ENCODE measurements at places on chromosomes 2 and 18.

GRCh38 chr2:41326851-41327250 lies 721.0 kb upstream of the PKDCC start:
- DNase-seq, result no peak

GRCh38 chr2:2872713-2873449 lies 504.7 kb downstream of the EIPR1 start:
- DNase-seq, result no peak

GRCh38 chr18:74784752-74785151 lies 187.1 kb downstream of the ZNF407 start:
- no peak for DNase-seq

- DNase-seq, result no peak
These were observed 286.2 kb upstream of the TRIB2 start for GRCh38 chr2:12430407-12431133.

- no peak for DNase-seq
These were observed 7.7 kb upstream of the SP140L start for GRCh38 chr2:230319211-230319862.

GRCh38 chr2:3149441-3150217 lies 228.0 kb downstream of the EIPR1 start:
- DNase-seq, result no peak

- no peak for DNase-seq
These were observed 211.0 kb upstream of the NT5C1B start for GRCh38 chr2:18800240-18800971.

GRCh38 chr2:233245406-233245805 lies 6.1 kb upstream of the ATG16L1 start:
- DNase-seq, result no peak

DNA sequence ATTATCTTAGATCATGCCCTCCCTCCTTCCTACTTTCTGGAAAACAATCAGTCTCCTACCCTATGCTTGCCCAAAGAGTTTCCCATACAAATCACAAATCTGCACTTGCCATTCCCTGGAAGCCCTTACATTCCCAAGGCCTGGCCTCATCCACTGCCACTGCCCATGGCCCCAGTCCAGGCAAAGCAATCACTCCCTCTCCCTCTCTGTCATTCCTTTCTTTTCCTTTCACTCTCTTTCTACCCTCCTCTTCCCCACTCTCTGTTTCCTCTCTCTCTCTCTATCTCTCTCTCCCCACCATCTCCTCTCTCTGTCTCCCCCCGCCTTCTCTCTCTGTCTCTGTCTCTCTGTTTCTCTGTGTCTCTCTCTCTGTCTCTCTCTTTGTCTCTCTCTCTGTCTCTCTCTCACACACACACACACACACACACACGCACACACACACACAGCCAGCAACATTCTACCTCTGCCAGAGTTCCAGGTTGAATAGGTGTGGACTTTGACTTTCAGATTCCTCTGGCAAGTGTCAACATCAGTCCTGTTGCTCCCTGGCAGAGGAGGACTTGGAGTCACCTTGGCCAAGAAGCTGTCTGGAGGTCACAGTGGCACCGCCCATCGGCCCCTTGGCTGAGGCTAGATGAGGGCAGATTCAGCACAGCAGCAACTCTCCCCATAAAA lies 43.7 kb upstream of the NAT8 start:
- DNase-seq, result no peak

- no peak for DNase-seq
These were observed 152.6 kb upstream of the RND3 start for GRCh38 chr2:150640039-150640438.

DNA sequence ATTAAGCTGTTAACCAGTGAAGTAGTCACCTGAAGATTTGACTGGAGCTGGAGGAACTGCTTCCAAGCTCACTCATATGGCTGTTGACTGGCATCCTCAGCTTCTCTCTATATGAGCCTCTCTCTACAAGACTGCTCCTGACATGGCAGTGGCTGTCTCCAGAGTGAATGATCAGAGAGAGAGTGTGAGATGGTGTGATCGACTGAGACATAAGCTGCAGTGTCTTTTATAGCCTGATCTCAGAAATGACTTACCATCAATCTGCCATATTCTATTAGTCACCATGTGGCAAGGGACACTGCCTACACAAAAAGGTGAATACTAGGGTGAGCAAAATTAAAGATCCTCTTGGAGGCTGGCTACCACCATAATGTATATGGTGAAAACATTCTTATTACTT lies 7.8 kb upstream of the RBMS1 start:
- no peak for DNase-seq

GRCh38 chr2:212745359-212745758 lies 206.8 kb upstream of the ERBB4 start:
- DNase-seq, result no peak

DNA sequence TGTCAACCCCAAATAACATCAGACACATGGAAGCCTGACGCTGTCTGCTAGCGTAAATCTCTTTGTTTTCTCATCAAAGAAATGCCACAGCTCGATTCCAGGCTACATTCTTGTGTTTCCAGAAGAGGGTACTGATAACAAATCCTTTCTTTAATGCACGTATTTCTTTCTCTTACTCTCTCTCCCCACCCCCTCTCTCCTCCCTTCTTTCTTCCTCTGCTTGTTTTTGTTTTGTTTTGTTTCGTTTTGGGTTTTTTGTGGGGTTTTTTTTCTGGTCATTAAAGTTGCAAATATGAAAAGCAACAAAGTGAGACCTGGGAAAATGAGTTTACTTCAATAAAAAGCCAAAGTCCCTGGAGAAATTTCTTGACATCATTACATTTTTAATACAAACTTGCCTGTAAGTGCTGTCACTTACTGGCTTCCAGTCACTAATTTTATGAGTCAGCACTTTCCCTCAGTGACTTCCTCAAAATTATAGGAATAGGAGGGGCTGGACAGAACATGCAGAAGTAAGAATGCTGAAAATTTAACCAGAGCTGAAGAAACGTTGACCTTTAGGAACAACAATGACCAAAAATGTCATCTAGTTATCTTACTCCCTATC lies 106.7 kb upstream of the NABP1 start:
- DNase-seq, result no peak

DNA sequence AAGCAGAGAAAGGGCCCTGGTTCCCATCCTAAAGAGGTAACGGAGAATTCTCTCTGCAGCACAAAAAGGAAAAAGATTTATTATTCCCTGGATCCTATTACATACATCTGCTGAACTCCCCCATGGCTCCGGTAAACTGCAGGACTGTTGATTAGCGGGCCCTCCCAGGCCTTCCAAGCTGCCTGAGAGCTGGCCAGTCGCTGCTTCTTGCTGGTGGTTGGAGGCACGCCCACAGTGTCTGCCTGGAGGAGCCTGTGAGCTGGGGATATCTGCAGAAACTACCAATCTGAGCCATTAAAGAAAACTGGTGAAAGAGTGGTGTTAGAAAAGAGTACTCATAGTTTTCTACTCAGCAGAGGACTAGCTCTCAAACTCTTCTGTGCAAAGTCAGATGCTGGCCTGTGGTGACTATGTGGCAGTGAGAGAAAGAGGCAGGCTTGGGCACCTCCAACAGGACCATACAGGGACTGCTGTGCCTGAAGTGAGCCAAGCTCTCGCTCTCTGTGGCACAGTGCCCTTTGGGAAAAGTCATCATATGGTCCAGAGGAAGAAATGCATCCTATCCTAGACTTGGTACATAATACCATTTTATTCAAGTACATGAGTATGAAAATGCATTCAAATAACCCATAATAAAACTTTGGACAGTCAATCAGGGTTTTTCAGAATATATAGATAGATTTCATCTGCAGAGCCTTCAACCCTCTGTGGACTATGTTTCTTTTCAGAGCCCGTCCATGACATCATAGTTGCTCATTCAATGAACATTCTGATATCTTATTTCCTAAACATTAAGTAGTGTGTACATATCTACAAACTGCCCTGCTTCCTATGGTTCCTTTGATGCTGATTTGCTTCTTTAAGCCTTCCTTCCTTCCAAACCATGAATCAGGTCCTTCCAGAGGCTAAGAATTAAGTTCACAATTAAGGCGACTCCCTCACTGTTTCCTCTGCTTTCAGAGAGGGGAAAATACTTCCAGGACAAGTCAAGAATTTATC lies 242.0 kb upstream of the LYPD1 start:
- DNase-seq, result no peak

DNA sequence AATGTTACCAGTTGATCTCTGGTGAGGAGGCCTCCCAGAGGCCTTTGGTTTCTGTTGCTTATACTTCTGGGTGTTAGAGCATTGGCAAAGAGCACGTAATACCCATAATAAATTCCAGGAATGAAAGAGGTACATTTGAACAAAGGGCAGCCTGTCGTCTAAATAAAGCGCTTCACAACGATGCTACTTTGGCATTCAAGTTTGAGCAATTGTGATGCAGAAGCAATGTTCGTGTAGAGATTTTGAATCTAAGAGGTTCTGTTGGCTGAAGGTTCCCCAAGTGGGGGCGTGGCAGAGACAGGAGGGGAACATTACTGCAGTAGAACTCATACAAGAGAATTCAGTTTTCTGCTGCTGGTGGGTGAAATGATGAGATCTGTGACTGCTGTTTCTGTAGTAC lies 27.8 kb downstream of the ZNF532 start:
- DNase-seq, result no peak

DNA sequence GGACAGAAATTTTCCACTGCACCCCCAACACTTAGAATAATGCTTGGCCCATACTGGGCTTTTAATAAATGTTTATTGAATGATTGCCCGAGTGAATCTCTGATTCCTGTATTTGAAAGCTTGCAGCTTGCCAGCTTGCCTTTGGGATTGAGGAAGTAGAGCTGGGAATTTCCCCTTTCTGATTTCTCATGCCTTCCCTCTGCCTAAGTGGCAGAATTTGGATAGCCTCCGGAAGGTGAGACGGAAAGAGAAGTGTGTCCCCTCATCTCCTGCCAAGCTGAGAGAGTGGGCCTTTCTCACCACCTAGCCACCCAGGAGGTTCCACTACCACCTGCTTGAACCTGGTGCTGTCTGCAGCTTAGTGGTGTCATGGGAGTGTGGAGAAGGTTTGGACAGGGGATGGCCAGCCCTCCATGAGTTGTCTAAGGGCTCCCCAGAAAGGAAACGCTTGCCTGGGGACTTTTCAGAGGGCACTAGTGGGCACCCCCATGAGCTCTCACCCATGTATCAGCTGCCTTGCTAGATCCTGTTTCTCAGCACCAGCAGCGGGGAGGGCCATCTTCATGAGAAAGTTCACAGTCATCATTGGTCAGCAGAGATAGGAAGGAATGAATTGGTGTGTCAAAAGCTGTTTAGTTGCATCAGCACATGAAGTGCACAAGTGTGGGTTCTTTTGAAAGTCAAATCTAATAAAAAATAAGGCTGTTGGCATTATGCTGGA lies 8.6 kb upstream of the NCOA1 start:
- DNase-seq, result no peak

GRCh38 chr2:37667704-37668103 lies 3.7 kb downstream of the CDC42EP3 start:
- DNase-seq, result no peak

GRCh38 chr18:51193621-51194287 lies 3.7 kb downstream of the MEX3C start:
- no peak for DNase-seq
